ENCODE measurements at places on chromosomes 4 and X.
A peak's percentile ranks its signal among the peaks of the same experiment; 100 is the strongest.

DNA sequence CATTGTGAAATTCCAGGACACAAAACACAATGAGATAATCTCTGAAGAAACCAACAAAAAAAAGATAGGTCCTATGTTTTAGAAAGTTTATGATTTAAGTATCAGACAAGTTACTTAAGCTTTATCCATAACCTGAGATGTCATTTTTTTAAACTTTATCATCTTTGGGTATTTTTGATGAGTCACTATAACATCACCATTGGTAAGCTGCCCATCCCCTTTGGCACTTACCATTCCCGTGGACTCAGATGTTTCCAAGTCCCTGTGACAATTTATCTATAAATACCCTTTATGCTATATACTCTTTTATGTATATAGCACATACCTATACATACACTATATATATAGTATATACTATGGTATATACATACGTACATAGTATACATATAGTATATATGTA lies 198.9 kb upstream of the GEMIN8 start:
- DNase-seq, result no peak

DNA sequence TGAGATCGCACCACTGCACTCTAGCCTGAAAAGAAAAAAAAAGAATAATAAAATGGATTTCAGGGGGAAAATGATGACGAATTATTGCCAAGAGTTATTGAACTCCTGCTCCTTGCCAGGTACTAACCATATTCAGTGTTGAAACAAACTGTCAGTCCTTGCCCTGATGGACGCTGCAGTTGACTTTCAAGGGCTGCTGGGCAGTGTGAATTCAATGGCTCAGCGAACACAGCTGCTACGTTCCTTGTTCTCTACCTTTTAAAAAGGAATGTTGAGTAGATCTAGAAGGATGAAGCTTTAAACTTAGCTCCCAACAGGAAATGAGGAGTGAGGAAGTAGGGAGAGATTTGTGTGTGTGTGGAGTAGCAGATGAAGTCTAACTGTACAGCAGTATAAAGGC lies 2.7 kb downstream of the LIMCH1 start:
- no peak for DNase-seq

DNA sequence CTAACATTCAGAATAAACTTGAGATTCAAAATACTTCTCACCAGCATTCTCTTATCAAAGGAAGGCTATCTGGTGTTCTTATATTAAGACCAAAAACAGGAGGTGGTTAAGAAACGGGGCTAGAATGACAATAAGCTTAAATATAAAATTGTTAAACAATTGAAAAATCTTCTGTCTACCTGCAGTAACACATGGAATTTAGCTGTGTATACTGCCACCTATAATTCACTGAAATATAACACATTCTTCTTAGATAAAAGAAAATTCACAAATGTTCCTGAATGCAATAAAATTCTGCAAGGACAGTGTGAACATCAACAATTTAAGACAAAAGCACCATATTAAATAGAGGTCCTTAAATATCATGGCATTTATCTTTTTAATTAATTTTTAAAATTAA lies 11.5 kb upstream of the PCDH10 start:
- DNase-seq, result no peak

- DNase-seq, result no peak
These were observed 9.6 kb upstream of the AMTN start for GRCh38 chr4:70508801-70509200.

- DNase-seq, result no peak
These were observed 89.3 kb downstream of the FHDC1 start for GRCh38 chr4:153025406-153025805.

DNA sequence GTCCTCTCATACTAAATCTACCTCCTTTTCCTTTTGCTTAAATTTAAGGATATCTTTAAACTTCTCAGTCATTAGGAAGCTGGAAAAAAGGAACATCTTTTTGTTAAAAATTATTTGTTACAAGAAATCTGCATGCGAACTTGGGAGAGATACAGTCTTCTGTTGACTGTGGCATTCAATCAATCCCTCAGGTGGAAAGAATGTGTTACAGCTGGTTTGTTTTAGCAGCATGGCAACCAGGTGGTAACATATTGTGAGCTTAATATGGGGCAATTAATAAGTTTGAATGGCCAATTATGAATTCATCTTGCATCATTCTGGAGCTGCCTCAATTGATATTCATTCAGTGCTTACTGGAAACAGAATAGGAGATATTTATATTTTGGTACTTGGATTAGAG lies 135.0 kb downstream of the GC start:
- DNase-seq, result no peak

DNA sequence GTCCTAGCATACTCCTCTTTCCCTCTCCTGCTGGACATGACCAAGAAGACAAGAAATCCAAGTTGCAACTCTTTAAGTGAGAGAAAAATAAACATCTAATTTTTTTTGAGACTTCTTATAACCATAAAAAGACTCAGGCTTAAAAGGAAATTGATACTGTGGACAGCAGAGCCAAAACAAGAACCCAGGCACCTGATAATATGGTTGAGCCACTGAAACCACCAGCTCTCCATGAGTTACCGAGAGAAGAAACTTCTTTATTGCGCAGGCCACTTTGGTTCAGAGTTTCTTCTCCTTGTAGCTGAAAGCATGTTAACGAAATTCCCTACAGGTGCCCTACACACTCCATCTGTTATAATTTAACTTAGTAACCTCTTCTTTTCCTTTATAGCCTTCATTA lies 11.3 kb upstream of the SPCS3 start:
- no peak for DNase-seq

DNA sequence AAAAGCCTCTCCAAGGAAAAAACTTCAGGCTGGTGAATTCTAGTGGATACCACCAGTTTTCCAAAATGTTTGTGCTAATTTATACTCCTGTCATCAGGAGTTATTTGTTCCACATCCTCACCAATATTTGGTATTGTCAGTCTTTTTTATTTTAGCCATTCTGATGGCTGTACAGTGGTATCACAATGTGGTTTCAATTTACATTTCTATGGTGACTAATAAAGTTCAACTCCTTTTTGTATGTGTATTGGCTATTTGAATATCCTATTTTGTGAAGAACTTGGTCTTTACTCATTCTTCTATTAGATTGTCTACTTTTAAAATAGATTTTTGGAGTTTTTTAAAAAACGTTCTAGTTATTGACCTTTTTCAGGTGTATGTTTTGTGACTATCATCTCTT lies 33.0 kb upstream of the FRAS1 start:
- DNase-seq, result no peak

- peak; percentile 81 for DNase-seq
These were observed 29.0 kb downstream of the REELD1 start for GRCh38 chr4:146243141-146243882.

- no peak for DNase-seq
These were observed 1.7 kb downstream of the SRD5A3 start for GRCh38 chr4:55347610-55348228.

DNA sequence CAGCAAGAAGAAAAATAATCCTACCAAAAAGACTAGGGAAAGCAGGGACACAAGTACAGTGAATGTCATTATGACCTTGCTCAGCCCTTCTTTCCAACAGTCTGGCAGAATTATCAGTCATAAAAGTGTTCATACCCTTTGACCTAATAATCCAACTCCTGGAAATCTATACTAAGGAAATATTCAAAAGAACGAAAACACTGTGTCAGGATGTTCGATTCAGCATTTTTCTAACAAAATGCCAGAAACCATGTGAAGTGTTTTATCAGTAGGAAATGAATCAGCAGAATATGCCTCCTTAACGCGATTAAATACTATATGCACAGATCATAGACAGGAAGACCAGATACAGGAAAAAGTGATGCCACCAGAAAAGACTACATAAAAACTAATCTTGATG lies 16.2 kb upstream of the S100G start:
- no peak for DNase-seq

DNA sequence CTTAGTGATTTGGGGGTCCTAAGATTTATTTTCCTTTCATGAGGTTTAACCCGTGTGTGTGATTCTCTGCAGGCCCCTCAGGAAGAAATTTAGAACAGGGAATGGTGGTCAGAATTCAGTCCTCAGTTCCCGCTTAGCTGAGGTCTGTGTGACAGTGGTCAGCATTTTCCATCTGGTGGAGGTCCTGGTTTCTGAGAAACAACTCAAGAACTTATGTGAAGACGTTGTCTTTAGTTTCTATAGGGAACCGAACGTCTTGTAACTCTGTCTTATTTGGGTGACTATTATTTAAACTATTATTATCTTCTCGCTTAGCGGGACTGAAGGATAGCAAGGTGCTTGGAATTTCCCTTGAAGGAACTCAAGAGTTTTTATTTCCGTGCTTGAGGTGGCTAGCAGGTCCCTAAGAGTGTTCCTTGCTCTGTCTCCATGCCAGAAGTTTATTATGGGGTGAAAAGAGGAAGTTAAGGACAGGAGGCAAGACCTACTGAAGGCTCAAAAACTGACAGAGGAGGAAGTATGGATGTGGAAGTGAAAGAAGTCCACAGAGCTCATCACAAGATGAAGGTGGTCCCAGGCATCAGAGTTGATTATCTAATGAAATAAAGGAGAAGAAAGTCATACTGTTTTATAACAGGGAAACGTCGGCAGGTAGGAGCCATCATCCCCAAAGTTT lies 9.4 kb downstream of the MGST2 start:
- no peak for DNase-seq

GRCh38 chr4:100907465-100908454 lies 389.9 kb upstream of the EMCN start:
- no peak for DNase-seq

DNA sequence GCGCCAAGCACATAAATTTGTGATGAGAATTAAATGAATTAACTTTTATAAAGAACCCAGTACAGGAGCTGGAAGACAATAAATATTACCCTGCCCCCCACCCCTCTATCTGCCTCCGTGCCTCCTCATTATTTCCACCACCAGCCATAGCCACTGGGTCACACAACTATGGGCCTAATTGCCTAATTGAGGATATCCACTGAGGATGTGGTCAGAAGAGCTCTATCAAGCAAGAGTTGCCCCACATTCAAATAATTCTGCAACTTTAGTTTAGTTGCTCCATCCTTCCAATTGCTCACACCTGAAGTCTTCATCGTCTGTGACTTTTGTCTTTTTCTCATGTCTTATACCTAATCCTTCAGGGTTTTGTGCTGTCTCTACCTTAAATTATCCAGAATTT lies 9.5 kb upstream of the CXCL8 start:
- DNase-seq, result no peak

DNA sequence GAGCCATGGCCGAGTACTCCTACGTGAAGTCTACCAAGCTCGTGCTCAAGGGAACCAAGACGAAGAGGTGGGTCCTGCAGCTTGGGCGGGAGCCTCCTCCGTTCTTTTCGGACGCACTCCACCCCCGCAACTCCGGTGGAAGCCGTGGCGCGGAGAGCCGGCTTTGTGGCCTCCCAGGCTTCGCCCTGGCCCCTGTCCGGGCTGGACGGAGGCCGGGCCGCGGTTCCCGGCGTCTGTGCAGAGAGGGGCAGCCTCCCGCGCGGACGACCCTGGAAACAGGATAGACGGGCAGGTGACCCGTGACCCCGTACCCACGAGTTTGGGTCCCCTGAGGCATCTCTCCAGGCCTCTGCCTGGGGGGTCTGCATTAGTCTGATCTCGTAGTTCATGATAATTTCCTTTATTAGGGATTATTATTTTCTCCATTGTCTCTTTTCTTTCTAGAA lies 356 bp downstream of the FRG1 start:
- DNase-seq, result no peak

- DNase-seq, result no peak
These were observed 124.7 kb upstream of the TLL1 start for GRCh38 chr4:165748321-165748720.

DNA sequence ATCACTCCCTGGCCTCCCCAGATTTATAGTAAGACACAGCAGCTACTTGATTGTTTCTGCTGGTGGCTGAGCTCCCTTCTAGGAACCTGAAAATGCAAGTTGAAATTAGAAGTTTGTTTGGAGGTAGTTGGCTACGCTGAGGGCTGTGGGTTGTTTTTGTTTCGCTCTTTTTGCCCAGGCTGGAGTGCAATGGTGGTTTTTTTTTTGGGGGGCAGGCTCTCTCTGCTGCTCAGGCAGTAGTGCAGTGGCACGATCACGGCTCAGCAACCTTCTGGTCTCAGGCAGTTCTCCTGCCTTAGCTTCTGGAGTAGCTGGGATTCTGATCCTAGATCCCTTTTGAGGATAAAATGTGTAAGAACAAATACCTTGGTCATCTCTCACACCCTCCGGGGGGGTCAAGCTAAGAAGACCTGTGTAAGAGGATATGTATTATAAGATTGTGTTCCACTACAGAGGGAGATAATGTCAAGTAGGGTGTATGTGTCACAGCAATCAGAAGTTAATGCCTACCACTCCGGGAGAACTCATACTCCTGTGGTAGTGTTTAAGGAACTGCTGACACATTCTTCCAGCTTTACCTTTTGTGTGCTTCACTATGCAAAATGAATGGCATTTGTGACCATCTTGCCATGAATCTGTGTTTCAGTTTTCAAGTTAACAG lies 9.7 kb downstream of the JADE1 start:
- DNase-seq, result no peak

DNA sequence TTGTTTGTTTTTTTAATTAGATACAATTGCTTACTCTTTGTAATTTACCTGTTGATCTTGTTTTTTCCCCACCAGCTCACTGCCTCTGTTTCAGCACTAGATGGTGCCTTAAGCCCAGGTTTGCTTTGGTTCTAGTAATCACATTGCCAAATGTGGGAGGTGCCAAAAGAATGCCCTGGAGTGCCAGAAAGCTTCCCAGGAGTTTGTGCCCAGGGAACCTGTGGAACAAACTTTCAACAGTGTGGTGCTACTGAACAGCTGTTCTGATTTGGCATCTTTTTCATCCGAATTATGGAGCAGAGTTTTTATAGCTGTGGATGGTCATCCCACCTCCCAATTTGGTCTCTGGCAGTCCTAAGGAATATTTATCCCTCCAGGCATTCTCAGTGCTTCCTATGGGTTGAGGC lies 1000.7 kb downstream of the STIM2 start:
- DNase-seq, result no peak

DNA sequence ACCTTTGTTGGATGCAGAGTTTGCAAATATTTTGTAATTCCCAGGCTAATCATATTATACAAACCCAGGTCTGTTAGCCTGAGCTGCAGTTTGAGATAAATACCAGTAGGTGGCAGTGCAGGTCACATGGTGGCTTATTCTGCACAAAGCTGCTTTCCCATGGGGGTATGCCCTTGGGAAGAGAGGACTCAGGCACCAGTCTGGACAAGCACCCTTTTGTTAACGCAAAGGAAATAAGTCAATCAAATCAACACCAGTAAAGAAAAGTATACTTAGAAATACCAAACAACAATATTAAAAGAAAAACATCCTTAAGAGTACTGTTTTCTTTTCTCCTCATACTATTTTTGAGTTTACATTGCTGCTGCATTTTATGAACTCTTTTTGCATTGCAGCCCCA lies 389.0 kb upstream of the ZFP42 start:
- no peak for DNase-seq

Data from GM06990 (cell line).